HS-5 (cell line): ENCODE measurements at places on chromosomes 12 and 14.

DNA sequence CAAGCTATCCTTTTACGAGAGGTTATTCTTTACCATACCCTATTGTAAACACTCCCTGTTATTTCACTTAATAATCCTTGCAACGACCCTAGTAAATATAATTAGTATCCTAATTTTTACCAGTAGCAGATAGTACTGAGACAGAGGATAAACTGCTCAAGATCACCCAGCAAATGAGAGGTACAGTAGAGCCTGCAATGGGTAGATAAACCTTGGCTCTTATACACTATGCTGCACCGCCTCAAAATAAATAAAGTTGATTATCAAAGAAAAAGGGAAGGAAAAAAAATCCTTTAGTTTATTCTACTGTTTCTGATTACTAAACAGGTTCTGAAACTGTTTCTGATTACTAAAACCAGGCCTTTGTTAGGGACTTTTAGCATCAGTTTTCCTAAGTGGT is 22.5 kb downstream of the YBX3 start:
- no peak for DNase-seq

- peak; percentile 62 for DNase-seq
Measured at GRCh38 chr12:95908573-95908972, 33.8 kb downstream of the CCDC38 start.

DNA sequence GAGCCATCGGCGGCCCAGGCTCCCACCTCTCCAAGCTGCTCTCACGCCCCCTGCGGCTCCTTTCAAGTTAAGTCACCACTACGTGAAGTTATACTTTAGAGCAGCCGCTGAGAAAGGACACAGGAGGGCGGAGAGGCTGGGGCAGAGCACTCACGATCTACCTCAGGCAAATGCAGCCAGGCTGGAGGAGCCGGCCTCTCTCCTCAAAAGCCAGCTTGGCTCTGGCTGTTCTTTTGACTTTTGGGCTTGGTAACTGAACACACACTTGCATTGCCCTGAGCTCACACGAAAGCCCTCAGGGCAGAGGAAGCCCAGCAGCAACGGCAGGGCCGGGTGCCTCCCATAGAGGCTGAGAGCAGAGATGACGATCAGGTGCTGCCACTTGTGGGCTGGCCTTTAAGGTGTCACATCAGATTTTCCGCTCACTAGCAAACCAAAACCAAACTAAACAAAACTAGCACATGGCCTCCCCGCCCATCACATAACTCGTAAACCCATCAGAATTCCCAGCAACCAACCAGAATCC is 75.2 kb downstream of the PITPNM2 start:
- no peak for DNase-seq

- no peak for DNase-seq
Measured at GRCh38 chr12:104446646-104447421, 9.9 kb upstream of the CHST11 start.

DNA sequence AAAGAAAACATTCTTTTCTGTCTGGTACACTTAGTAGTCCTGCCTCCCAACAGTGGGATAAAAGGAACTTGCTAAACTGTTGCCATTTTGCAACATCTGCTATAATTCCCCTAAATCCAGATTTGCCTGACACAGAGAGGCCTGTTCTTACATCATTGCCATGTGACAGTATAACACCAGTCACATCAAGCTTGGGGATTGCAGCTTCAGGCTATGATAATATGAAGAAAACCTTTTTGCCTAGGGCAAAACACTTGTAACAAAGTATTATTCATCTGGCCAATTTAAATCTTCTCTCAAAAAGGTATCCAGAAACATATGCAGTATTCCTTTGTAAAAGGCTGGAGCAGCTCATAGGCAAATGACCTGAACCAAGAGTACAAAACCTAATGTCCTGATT is 80.9 kb upstream of the OTX2 start:
- no peak for DNase-seq

DNA sequence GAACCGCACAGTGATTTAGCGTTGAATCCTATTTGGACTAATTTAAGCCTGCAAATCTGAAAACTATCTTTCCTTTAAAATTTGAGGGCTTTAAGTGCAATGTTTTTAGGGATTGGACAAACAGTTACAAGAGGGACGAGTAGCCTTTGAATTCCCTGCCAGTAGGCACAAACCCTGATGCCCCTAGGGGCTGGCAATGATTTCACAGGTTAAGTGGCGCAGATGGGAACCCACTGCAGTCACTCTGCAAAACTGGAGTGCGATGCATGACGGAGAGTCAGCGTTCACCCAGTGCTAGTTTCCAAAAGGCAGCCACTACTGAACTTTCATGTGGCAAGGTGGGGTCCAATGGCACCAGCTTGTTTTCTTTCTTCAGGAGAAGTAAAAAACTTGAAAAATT is 99.4 kb upstream of the FRMD6 start:
- DNase-seq = no peak

DNA sequence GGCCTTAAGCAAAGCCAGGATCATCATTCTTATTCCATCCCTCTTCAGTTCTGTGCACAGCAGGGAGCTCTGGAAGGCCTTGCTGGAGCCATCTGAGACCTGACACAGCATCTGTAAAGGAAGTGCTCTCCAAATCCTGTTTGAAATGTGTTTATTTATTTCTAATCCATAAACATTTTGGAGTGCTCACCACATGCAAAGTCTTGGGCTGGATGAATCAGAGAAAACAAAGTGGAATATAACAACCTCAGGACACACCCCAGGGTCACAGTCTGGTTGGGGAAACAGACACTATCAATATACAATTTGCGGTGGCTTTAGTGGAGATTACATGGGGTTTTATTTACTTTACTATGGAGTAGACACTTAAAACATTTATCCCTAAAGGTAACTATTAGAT is 54.3 kb downstream of the BMP4 start:
- no peak for DNase-seq

DNA sequence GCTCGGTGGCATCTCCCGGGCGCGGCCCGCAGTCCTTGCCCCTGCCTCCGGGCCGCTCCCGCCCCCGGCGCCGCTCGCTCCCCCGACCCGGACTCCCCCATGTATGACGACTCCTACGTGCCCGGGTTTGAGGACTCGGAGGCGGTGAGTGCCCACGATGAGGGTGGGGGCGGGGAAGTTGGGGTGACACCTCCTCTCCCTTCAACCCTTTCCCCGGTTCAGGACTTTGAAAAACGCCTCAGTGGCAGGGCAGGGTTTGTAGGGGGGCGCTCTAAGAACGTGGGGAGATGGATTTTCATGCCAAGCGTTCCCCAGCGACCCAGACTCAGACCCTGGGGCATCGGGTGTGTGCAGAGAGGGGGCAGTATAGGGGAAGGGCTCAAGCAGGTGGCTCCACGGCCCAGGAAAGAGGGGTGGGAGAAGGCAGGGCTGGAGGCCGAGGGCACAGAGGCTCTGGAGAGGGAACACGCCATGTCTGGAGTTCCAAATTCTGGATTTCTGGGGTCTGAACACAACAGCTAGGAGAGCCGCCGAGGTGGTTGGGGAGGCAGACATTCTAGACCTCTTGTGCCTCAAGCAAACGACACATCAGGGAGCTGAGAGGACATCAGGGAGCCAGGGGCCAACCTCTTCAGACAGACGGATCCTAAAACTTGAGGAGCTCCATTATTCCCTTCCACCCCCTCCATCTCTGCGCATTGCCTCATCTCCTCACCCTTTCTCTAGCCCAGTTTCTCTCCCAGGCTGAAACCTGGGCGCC is 715 bp downstream of the CACNB3 start:
- no peak for DNase-seq

- no peak for DNase-seq
Measured at GRCh38 chr12:3097836-3098235, 20.7 kb downstream of the TSPAN9 start.

GRCh38 chr12:95518944-95519343 is 32.3 kb downstream of the USP44 start:
- no peak for DNase-seq

GRCh38 chr12:131155131-131155530 is 201.4 kb downstream of the ADGRD1 start:
- no peak for DNase-seq

GRCh38 chr12:19689226-19689625 is 249.9 kb downstream of the AEBP2 start:
- DNase-seq = no peak

DNA sequence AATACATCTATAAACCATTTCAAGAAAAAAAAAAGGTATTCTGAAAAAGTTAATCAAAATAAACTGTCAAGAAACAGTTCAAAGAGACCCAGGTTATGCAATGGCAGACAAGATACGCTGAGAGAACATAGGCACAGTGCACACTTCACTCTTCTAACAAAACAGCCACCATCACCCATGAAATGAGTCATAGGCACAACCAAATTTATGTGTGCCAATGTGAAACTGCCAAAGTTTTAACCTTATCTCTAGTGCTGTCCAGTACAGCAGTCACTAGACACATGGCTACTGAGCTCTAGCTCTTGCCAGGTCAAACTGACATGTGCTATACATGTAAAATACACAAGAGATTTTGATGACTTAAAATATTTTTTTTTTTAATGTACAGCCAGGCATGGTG is 1.4 kb downstream of the CEP128 start:
- no peak for DNase-seq
